ENCODE measurements at places on chromosomes 7 and 10.
A peak's percentile ranks its signal among the peaks of the same experiment; 100 is the strongest.

- DNase-seq = no peak
Observed at GRCh38 chr10:110335314-110336064, 30.8 kb upstream of the SMNDC1 start.

DNA sequence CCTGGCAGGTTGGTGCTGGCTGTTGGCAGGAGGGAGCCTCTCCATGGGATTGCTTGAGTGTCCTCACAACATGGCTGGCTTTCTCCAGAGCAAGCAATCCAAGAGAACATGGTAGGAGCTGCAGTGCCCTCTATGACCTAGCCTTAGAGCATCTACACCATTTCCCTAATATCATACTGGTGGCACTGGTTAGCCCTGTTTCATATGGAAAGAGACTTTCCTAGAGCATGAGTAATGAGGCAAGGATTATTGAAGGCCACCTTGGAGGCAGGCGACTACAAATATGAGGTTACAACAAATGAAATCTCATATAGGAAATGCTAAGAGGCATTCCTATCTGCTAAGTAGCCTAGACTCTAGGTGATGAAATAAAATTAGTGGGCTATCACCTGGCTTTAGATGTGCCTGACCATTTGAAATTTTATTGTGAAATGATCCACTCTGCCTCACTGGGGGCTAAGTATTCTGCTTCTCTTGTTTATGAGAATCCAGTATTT lies 153.6 kb downstream of the RGS10 start:
- no peak for DNase-seq

- DNase-seq = no peak
Observed at GRCh38 chr10:95550073-95550672, 11.0 kb downstream of the SORBS1 start.

DNA sequence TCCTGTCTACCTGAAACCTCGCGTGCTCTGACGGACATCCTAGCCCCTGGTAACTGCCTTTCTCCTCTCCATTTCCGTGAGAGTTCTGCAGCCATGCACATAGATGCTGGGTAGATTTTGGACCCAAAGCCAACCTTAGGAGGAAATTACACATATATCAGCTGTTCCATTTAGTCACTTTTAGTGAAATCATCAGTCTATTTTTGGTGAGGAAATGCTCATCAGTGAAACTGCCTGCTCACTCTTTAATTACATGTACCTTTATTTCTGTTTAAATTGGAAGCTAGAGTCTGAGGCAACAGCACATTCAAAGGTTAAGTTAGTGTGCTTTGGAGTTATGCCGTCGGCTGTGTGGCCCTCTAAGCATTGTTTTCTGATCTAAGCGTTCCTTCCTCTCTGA lies 231.3 kb downstream of the WDR37 start:
- no peak for DNase-seq

GRCh38 chr7:17654940-17655339 lies 285.4 kb downstream of the SNX13 start:
- DNase-seq = no peak

DNA sequence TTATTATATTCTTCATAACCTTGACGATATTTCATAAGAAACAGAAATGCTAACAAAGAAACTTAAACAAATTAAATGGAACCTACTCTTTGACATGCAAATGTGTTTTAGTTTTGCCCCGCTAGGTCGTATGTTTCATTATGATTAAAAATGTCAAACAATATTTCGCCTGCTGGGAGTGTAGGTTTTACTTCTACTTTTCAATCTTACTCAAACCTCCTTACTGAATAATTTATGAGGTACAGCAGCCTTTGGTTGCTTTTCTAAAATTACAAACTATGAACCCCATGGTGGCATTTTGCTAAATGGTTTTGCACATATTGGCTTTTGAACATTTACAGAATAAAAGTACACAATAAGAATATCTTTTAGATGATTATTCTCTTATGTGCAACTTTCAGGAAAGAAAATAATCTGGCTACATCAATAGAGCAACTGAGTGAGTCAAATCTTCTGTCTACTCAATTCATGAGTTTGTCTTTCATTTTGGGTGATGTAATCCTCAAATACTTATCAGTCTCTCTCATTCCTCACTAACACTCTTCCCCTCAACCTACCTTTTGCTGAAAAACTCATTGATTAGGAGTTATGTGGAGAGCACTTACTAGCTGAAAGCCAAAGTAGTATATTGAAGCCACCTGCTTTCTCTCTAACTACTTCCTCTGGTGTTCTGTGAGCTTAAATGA lies 1226.4 kb downstream of the XPNPEP1 start:
- no peak for DNase-seq

- no peak for DNase-seq
Observed at GRCh38 chr10:96919785-96920430, 87.8 kb downstream of the LCOR start.

DNA sequence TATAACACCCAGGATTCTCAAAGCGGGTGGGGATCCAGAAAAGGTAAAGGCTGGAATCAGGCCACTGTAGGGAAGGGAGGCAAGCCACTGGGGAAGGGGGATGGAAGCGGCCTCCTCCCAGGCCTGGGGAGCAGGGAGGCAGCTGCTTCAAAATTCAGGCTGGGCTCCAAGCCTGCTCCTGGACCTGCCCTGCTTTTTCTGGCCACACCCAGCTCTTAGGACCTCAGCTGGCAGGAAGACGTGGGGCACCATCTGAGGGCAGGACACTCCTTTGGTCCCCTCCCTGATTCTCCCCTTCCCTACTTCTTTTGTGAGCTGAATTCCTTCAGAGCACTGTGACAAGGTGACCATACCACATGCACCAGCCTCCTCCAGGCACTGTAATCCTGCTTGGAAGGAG lies 4.6 kb upstream of the LBX1 start:
- DNase-seq = no peak

- DNase-seq = peak; percentile 62
Observed at GRCh38 chr7:199483-200249, 7.3 kb downstream of the FAM20C start.

GRCh38 chr10:2137549-2138174 lies 400.3 kb upstream of the ADARB2 start:
- peak; percentile 49 for DNase-seq

DNA sequence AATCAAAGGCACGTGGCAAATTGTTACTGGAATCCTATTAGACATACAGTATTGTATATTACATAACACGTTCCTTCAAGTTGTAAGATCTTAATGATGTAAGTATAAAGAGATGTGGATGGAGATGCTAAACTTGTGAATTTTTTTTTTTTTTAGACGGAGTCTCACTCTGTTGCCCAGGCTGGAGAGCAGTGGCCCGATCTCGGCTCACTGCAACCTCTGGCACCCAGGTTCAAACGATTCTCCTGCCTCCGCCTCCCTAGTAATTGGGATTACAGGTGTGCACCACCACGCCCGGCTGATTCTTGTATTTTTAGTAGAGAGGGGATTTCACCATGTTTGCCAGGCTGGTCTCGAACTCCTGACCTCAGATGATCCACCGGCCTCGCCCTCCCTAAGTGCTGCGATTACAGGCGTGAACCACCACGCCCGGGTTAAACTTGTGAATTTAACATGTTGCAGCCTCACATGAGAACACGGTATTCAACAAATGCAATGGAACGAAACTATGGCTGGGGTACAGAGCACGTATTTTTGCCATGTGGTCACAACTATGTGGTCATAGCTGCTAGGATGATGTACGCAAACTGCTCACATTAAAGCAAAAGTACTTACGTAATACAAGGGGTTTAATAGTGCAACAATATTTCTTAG lies 818 bp upstream of the SUPV3L1 start:
- peak; percentile 11 for DNase-seq

GRCh38 chr7:3415861-3416312 lies 114.8 kb downstream of the SDK1 start:
- no peak for DNase-seq

GRCh38 chr7:134165252-134165651 lies 38.1 kb downstream of the LRGUK start:
- DNase-seq = no peak

- DNase-seq = no peak
Observed at GRCh38 chr10:21217107-21217506, 308.4 kb downstream of the SKIDA1 start.

DNA sequence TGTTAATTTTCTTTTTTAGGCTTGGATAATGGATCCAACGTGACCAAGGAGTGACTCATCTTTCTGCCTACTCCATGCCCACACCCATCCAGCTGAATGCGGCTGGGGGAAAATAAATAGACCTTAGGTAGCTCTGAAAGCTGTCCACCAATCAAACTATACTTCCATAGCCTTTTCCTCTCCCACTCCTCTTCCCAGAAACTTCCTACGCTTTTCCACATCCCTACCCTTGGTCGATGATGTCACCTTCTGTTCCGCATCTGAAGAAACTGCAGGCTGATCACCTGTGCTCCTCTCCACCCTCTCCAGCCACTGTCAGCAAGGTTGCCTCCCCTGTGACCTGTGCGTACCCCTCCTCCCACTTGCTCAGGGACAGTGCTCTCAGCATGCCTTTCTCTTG lies 359.8 kb upstream of the KLF6 start:
- no peak for DNase-seq

- DNase-seq = peak; percentile 53
Observed at GRCh38 chr7:44748948-44749731, 493 bp downstream of the ZMIZ2 start.
